ENCODE measurements at places on chromosomes 11 and 22.

- DNase-seq: peak; percentile 88
These were observed 54.2 kb downstream of the GRAMD4 start for GRCh38 chr22:46674367-46674781.

DNA sequence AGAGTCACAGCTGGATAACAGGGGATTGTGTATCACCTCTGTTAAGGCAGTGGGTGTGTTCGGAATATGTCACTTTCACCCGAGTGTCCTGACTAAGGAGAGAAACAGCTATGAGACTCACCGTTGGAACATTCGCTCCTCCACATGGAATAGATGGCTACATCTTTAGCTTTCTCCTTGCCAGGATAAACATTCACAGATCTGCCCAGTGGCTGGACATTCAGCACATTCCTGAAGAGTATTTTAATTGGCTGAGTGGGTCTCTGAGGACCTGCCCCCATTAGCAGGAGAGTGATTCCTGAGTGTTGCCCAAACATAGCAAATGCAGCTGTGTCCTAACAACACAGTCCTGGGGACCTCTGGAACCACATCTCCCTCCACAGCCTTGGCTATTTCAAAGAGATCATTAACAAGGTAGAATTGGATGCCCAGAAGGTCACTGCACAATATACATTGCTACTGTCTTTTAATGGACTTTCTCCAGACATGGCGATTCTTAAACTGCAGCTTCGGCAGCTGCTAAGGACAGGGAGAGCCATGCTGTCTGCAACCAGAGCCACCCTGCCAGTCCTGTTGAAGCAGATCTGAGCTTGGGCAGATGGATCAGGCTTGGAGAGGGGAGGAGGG is 435.0 kb upstream of the CADM1 start:
- DNase-seq: no peak

GRCh38 chr11:10659339-10660216 is 34.0 kb downstream of the IRAG1 start:
- DNase-seq: no peak

- no peak for DNase-seq
These were observed 115.9 kb downstream of the NAV2 start for GRCh38 chr11:19828382-19829108.

GRCh38 chr11:108223348-108224149 is 682 bp downstream of the ATM start:
- DNase-seq: no peak

GRCh38 chr11:29224739-29225384 is 792.0 kb downstream of the KCNA4 start:
- no peak for DNase-seq

- DNase-seq: no peak
These were observed 100.2 kb downstream of the TBC1D22A start for GRCh38 chr22:46862418-46863324.

DNA sequence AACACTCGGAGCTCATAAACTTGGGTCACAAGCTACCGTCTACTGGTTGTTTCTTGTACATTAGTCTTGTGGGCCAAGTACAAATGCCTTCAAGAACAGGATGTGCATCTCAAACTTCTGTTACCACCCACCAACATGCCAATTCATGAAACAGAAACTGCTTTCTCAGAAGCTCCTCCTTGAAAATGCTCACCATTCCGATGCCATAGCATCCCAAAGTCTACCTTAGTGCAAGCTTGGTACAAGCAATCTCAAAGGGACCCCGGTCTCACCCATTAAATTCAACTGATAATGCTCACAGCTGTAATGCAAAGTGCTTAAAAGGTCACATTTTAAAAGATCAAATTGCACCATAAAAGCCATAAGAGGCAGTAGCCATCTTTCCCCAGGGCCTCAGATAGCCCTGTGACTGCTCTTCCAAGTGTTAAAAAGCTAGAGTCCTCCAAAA is 31.8 kb upstream of the CCDC34 start:
- DNase-seq: no peak

- DNase-seq: no peak
These were observed 21.4 kb upstream of the BMAL1 start for GRCh38 chr11:13256216-13256615.

GRCh38 chr11:109859045-109859724 is 234.0 kb upstream of the ZC3H12C start:
- no peak for DNase-seq

- no peak for DNase-seq
These were observed 129.7 kb downstream of the SPATA19 start for GRCh38 chr11:133715602-133716001.

- peak; percentile 47 for DNase-seq
These were observed 88.9 kb downstream of the KCNQ1 start for GRCh38 chr11:2533587-2534133.

- DNase-seq: no peak
These were observed 28.6 kb upstream of the PRAME start for GRCh38 chr22:22587577-22588188.

GRCh38 chr22:32685512-32685911 is 116.0 kb upstream of the TIMP3 start:
- no peak for DNase-seq

- no peak for DNase-seq
These were observed 7.7 kb downstream of the LHFPL7 start for GRCh38 chr22:24938741-24939341.

- no peak for DNase-seq
These were observed 59.0 kb upstream of the SHANK2 start for GRCh38 chr11:71311176-71311925.

DNA sequence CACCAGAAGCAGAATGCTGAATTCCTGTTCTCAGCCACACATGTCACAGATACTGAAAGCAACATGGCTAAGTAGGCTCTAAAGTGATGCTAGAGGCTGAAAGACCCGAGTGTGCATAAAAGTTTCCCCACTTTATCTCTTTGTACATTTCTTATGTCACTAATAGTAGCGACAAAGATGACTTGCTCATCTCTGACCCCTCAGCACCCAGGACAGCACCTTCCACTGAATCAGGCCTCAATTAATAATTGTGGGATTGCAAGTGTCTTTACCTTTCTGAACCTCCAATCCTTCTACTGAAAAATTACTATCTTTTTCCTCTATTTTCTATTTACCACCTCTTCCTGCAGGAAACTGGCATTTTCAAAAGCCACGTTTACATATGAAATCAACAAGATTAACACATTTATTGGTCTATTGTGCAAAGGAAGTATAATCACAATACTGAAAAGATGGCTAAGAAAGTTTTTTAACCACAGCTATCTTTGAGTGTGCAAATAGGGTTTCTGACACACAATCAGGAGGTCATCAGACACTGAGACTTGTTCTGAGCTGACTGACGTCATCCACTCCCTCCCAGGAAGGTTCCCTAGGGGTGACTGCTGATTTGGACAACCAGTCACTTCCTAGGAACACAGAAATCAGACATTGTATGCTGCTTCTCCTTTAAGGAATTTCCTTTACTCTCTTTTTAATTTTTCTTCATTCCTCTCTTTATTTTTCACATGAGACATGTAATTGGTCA is 213.9 kb upstream of the ISX start:
- DNase-seq: no peak

DNA sequence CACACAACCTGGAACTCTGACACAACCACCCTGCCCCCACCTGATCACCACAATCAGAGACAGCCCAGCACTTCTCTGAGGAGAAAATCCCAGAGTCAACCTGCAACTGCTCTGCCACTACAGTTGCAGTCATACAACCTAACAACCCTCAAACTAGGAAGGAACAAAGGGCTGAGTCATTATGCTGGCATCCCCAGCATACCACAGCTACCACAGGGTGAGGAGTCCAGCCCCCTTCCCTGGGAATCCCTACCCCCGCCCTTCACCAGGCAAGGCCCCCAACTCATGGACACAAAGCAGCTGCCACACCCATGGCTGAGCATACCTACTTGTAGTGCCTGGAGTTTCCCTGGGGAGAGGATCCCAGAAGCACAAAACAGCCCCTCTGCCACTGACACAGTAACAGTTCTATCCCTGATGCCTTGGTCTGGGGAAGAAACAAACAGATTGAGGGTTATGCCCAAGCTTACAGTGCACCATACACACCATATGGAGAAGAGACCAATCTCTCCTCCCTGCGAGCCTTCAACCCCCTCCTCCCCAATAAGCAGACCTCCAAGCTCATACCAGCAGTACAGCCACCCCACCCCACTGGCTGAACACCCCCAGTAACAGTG is 68.5 kb upstream of the C11orf58 start:
- no peak for DNase-seq

- no peak for DNase-seq
These were observed 26.8 kb upstream of the ME3 start for GRCh38 chr11:86699040-86699791.

- DNase-seq: no peak
These were observed 62.7 kb upstream of the ARHGAP42 start for GRCh38 chr11:100624346-100624745.

DNA sequence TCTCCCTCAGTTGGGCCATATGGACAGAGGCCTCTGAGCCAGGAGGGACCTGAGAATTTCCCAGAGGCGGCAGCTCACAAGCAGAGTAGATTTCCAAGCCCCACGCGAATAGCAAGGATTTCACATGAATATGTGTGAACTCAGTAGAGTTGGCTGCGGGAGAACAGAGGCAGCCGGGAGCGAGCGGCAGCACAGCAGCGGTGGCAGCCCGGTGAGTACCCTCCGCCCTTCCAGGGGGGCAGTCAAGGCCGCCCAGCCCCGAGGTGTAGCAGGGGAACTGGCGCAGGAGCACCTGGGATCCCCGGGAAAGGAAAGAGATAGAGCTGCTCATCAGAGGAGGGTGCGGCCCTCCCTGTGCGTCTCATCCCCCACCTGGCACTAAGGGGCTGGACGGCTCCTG is 8.4 kb upstream of the MS4A15 start:
- no peak for DNase-seq

DNA sequence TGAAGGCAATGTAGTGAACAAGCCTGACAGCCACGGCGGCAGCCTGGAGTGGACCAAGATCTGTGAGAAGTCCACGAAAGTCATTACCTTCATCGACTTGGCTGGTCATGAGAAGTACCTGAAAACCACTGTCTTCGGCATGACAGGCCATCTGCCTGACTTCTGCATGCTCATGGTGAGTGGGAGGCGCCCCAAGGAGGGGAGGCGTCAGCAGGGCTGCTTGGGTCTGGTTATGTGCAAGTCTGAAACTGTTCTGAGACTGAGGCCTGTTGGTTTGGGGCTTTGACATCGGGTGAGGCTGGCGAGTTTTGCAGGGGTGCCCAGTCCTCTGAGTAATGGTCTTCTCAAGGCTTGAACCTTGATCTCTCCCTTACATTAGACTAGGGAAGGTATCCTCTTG is 11.1 kb downstream of the GTPBP1 start:
- DNase-seq: no peak

- DNase-seq: no peak
These were observed 36.0 kb upstream of the GNB1L start for GRCh38 chr22:19890502-19891316.

GRCh38 chr11:78040691-78041379 is 17.8 kb upstream of the KCTD14 start:
- DNase-seq: no peak

- DNase-seq: no peak
These were observed 18.2 kb downstream of the ARVCF start for GRCh38 chr22:19998232-19998951.

DNA sequence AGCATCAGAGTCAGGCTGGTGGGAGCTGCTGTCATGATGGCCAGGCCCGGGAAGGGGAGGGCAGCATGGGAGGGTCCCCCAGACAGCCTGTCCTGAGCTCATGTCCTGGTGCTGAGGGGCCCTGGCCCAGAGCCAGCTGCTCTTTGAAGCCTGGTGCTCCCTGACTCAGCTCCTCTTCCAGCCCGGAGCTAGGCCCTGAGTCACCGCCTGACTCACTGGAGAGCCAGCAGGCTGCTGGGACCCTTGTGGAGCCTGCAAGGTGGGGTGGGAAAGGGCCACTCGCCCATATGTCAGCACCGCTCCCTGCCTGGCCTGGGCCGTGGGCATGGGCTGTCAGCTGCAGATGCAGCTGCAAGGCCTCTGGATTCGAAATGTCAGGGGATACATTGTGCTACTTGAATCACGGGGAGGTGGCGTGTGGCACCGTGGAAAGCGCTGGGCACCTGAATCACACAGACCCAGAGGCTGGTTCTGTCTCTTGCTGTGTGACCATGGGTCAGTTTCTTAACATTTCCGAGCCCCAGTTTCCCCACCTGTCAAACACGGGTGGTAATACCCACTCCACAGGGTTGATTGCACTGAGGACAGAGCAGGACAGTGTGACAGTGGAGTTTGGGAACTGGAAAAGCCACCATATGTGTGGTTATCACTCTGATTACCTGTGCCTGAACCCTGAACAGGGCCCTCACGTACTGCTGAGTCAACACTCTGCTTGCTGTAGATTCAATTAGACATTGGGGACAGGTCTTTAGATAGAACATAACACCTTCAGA is 4.4 kb downstream of the CACNA1I start:
- DNase-seq: no peak

DNA sequence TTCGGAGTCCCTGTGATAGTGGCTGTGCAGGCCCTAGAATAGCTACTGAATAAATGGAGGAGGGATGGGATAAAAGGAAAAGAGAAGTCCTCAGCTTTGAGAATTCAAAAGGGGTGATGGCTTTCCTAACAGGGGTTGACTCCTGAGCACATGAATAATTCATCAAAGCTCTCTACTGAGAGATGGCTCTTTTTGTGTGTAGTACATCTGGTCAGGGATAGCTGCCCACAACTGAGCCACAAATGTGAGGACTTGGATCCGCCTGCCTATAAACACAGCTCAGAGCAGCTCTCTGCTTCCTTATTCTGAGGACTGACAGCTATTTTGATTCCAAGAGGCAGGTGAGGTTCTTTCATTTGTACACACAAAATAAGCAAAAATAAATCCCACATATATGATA is 82.3 kb downstream of the USP35 start:
- DNase-seq: no peak

GRCh38 chr11:60769273-60769672 is 12.6 kb downstream of the MS4A15 start:
- DNase-seq: no peak

DNA sequence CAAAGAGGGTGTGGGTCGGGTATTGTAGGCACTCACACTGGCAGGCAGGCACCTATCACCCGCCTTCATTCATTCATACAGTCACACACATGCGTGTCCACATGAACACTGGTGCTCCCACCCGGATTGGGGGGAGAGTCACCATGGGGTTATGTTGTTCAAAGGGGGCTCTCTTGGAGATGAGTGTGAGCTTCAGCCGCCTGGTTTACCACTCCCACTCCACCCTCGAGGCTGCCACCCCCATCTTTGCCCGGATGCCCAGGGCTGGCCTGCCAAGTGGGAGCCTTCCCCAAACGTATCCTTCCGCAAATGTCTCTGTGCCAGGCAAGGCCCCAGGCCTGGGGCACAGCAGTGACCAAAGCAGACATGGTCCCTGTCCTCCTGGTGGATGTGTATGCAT is 22.6 kb downstream of the MRGPRD start:
- no peak for DNase-seq

GRCh38 chr11:14054116-14055107 is 91.9 kb downstream of the SPON1 start:
- DNase-seq: no peak

GRCh38 chr11:75097173-75097557 is 489 bp upstream of the OR2AT4 start:
- DNase-seq: no peak

GRCh38 chr11:59992425-59992824 is 24.6 kb upstream of the OOSP4B start:
- no peak for DNase-seq
